ENCODE measurements at places on chromosomes 2 and 18.

DNA sequence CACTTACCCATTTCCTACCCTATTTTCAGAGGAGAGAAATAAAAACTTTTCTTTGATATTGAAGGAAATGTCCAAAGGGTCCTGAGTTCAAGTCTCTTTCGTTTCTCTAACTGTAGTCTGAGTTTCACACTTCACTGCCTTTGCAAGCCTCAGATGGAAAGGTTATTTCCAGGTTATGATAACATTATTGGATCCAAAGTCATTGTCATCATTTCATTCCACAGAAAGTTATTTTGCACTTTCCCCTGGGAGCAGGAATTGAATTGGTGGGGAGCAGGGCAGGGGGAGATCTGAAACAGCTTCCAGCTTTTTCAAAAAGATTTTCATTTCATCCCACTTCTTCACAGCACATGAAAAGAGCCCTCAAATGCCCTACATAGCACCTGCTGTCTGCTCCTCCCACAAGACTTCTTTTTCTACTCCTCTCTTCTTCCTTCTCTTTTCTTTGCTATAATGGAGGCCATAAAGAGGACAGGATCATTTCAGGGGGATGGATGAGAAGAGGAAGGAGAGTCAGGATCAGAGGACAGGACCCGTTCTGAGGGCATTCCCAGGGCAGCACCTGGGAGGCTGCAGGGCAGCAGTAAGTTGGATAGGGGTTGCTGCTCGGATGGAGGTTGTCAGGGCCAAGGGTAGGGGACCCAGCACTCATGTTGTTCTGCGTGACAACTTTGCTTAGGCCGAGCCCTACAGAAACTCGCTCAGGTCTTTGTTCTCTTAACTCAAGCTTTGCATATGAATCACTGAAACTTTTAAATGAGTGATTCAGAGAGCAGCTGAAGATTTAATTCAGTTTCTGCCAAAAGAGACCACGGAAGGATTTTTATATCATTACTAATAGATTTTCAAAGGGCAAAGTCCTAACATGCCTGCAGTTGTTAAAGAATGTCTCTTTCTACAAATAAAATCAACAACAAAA, 11.4 kb upstream of the GALNT5 start:
- no peak for DNase-seq

DNA sequence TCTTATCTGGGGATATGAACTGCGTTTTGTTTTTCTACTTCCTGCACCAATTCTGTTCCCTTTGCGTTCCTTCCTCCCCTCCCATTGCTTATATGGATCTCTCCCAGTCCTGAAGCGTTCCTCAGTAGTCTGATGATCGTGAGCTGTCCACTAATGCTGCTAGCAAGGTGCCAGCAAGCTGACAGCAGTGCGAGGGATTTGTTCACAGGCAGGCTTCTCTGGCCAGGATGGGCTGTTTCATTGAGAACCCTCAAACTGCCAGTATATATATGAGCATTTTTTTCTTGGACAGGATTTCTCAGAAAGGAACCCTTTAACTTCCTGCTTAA, 40.1 kb downstream of the GTF3C3 start:
- DNase-seq: no peak

GRCh38 chr2:216300906-216301305, 71.4 kb downstream of the MARCHF4 start:
- DNase-seq: no peak

DNA sequence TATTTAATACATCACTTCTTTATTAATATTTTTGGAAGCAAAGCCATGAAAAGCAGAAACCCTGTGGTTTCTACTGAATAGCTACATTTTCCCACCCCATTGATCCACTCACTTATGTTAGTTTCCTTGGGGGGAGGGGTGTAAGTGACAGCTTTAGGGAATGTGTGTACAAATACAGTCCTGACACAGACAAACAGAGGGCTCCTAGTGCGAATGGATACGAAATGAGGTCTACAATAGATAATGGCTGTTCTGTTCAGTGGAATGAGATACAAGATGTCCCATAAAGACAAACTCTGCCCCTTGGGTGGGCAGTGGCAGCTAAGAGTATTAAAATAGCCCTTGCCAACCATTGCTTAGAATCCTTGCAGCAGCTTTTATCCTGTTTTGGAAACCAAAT, 312.9 kb downstream of the NCKAP5 start:
- no peak for DNase-seq

- no peak for DNase-seq
Measured at GRCh38 chr2:218805627-218806026, 23.7 kb downstream of the CYP27A1 start.

- DNase-seq: peak; percentile 37
Measured at GRCh38 chr18:54127759-54128378, 96.6 kb downstream of the MBD2 start.

DNA sequence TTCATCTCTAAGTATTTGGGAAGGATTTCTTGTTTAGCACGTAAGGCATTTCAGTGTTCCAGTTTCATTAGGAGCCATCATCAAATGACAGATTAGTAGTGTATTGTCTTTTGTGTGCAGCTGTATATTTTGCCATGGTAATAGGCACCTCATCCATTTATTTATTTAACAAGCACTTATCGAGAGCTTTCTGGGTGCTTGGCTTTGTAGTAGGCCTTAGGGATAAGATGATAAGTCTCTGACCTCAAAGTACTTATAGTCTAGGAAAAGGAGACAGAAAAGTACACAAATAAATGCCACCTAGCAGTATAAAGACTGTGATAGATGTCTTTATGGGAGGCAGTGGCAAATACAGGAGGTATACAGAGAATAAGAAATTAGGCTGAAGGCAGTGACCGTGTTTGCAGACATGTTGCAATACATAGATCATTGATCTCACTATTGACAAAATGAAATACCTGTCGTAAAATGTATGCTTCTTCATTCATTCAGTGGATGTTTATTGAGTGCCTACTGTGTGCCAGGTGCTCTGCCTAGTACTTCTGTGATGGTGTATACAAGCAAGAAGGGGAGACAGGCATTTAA, 265.9 kb downstream of the SETBP1 start:
- DNase-seq: no peak

DNA sequence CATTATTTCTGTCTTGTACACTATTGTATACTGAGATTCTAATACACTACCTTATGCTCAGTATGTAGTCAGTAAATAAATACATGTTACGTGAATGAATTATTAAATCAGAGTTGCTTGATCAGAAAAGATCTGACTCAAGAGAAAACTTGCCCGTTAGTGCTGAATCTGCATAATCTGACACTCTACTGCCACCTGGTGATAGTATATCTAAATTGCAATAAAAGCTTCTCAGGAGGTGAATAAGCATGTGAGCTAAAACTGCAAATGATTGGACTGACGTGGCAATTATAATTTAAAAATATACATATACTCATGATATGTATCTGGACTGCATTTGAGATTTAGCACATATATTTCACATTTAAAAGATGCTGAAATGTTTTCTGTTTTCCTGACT, 70.4 kb downstream of the KIAA1328 start:
- peak; percentile 48 for DNase-seq
